ENCODE measurements at places on chromosomes 3 and 15.
A peak's percentile ranks its signal among the peaks of the same experiment; 100 is the strongest.

DNA sequence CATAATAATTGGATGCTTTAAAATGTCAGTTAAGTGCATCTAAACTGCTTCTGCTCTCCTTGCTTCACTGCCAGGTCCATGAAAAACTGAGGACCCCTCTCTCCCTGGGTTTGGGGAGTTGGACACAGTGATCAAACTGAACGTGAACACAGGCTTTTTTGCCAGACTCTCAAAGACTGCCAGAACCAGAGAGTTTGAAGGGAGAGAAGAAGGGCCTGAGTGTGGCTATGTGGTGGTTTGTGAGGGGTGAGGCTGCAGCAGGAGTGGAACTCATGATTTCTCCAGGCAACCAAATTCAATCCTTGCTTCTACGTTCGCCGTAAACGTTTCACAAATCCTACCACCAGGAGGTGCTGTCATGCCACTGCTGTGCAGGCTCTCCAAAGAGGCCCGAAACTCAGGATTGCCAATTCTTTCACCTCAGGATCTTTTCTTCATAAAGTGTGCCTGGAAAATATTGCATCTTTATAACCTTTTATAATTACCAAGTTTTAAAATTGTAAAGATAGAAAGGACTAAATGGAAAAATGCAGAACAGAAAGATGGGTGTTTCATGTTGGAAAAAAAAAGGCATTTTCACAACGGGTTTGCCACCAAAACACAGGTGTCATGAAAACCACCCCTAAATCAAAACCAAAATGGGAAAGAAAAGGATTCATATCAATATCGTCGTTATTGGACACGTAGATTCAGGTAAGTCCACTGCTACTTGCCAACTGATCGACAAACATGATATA, 19.7 kb downstream of the TM4SF4 start:
- DNase-seq: peak; percentile 75

DNA sequence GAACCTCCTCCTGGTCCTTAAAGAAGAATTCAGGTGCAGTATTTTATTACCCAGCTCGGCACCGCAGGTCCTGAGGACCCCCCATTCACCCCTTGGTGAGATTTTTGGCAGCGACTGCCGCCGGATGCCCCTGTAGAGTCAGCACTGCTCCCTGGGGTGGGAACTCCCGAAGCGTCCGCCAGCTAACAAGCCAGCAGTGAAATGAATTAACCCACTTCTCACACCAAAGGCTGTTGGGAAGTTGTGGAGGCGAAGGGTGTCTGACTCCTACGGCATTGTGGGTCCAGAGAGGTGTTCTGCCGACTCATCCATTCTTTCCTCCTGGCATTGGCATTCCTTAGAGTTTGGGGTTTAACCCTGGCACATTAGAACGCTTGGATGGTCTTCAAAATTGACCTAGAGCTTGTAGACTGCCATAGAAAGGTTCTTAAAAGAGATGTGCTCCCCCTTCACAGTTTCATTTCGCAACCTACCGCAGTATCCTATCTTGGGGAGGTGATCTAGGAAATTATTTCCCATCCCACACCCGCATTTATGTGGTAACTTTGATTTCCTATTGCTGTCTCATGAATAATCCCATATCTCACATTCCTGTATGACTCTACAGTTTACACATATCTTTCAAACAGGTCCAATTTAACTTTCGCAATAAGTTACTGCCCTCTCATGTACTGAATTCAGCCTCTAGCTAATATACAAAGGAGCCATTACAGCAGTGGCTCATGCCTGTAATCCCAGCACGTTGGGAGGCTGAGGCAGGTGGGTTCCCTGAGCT, 879 bp upstream of the EIF5A2 start:
- no peak for DNase-seq

- DNase-seq: no peak
Observed at GRCh38 chr3:195755791-195756676, 35.3 kb downstream of the MUC20 start.

DNA sequence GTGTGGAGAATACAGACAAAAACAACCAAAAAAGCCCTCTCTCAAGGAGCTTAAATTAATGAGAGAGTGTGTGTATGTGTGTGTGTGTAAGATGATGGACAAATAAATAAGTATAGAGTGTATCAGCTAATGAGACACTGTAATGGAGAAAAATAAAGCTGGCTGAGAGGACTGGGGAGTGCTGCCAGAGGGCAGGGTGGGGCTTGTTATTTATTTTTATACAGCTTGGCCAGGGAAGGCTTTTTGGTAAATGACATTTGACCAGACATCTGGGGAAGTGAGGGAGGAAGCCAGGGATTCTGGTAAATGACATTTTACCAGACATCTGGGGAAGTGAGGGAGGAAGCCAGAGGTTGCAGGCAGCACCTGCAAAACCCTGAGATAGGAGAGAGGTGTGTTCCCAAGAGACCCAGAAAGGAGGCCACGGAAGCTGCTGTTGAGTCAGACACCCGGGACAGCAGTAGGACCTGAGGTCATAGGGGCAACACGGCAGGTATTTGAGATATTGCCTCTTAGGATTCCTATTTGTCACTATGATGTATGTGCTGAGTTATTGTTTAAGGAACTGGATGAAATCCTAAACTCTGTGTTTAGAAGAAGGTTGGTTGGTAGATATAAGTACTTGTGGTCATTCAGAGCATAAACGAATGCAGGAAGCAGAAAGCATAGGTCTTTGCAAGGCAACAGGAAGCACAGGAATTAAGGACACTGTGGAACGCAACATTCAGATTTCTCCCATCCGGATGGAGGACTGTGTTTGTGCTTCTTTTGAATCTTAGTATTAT, 2.7 kb downstream of the SV2B start:
- no peak for DNase-seq

GRCh38 chr3:175297216-175297615, 438.1 kb downstream of the NAALADL2 start:
- DNase-seq: no peak

DNA sequence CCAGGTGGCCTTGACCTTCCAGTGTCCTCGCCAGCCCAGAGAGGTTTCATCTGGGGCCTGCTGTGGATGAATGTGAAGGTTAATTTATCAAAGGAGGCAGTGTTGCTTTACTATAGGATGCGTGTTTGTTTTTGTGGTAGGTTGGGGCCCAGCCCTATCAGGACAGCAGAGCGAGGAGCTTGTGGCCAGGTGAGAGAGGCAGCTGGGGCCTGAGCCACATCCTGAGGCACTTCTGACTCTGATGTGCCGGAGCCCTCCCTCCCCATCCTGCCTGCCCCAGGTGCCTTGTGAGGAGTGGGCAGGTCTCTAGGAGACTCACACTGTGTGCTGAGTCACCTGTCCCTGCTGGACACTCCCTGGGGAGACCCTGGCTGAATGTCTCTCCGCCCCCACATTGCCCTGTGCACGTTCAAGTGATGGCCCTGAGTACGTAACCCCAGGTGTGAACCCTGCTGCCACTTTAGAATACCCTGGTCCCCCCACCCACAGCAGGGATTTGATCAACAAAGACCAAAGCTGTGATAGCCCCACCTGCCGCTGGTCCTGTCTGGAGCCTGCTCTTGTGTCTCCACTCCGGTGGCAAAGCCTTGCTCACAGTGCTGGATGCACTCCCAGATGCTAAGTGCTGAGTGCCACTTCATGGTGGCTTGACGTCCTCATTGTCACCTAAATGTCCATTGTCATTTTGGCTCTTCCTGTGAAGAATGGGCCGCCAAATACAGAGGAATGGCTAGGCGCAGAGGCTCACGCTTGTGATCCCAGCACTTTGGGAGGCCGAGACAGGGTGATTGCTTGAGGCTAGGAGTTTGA, 16.0 kb downstream of the FBLN2 start:
- DNase-seq: no peak

DNA sequence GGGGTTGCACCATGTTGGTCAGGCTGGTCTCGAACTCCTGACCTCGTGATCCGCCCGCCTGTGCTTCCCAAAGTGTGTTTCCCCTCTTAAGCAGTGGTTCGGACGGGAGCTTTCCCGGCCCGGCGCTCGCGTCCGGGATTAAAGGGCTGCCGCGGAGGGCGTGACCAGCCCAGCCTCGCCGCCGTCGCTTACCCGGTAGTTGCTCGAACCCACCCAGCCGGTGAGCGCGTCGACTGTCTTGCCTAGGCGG, 513 bp downstream of the CLASP2 start:
- peak; percentile 68 for DNase-seq

DNA sequence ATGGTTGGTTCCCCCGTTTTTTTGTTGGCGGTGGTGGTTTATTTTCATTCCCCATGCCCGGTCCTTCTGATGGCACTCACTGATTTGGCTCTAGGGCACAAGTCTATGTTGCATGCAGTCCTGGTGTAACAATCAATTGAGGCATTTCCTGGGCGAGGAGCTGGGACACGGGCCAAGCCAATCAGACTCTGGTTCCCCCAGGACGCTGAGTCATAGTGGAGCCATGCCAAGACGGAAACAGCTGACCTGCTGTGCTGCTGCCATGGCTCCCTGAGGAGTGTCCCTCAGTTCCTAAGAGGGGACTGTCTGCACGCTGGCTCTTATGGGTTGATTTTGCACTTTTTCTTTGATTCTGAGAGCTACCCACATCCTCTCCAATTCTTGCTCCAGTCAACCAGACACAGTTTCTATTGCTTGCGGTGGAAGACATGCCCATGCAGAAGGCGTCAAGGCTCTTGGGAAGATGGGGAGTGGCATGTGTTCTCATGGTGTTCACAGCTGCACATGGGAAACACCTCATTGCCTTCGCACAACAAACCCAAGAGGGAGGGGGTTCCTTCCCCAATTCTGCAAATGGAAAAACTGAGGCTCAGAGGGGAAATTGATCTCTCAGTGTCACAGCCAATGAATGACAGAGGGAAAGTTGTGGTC, 28.3 kb upstream of the ALDH1L1 start:
- peak; percentile 93 for DNase-seq

DNA sequence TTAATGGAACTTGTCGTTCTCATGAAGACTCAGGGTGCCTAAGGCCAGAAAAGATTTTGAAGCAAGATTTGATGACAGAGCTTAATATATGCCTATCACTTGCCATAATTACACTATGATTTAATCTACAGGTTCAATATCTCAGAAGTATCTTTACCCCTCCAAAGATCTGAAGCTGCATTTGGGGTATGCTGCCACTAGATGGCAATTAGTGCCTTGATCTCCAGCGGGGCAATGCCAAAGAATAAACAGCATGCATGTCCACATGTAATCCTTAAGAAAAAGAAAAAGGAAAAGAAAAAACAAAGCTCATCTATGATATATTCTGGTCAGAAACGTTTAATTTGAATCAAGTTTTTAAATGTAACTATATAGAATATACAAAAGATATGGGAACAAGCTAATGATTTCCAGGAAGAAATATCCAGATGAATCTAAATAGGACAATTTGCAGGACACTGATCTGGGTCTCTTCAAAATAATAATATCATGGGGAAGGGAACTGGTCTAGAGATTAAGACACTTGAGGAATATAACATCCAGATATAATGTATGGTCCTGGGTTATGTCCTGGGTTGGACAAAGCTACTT, 55.0 kb upstream of the SOX14 start:
- no peak for DNase-seq

DNA sequence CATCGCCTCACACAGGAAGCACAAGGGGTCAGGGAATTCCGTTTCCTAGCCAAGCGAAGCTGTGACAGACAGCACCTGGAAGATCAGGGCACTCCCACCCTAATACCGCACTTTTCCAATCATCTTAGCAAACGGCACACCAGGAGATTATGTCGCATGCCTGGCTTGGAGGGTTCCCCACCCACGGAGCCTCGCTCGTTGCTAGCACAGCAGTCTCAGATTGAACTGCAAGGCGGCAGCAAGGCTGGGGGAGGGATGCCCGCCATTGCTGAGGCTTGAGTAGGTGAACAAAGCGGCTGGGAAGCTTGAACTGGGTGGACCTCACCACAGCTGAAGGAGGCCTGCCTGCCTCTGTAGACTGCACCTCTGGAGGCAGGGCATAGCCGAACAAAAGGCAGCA, 384.8 kb downstream of the CNTN6 start:
- no peak for DNase-seq

- peak; percentile 16 for DNase-seq
Observed at GRCh38 chr3:168847291-168847883, 751.7 kb upstream of the GOLIM4 start.

- no peak for DNase-seq
Observed at GRCh38 chr3:196645897-196646665, 6.6 kb downstream of the NRROS start.

- DNase-seq: no peak
Observed at GRCh38 chr3:154126651-154127050, 5.5 kb downstream of the ARHGEF26 start.

DNA sequence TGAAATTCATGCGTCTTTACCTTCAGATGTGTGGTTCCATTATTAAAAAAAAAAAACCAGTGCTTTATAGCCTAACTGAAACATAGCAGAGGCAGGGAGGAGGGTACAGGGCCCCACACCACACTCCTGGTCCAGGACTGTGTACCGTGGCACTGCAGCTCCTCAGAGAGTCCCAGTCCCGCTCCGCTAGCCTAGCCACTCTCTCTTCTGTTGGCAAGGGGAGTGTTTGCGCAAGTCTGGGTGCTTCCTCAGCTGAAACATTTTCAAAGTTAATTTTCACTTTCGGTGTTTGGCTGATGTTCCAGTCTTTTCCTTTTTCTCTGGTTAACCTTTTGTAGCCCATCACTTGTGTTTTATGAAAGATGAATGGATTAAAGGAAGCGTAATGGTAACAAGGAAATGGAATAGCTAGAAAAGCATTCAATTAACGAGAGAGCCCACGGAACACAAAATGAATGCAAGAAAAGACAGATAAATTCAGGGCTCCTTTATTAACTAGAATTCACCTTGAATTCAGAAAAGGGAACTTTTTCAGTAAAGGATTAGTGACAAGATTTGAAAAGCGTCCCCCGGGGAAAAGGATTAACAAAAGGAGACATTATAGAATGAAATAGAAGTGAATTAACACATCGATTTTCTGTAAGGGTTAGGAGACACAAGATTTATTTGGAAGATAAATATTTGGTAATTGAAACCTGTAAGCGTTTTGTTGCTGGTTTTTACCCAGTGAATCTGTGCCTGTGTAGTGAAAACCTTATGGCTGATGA, 177.0 kb downstream of the CACNA2D3 start:
- no peak for DNase-seq

DNA sequence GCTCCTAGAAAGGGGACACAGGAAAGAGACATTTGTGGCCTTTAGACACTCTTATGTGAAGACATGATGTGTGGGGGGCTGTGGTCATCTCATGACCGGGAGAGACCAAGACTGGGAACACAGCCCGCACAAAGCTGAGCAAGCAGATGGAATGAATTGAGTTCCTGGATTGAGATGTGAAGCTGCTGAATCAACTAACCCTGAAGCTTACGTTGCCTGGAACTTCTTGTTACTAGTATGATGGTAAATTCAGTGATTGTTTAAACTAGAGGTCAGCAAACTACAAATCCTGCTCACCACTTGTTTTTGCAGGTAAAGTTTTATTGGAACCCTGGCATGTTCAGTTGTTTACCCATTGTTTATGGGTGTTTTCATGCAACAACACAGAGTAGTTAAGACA, 83.4 kb upstream of the BHLHE40 start:
- no peak for DNase-seq

DNA sequence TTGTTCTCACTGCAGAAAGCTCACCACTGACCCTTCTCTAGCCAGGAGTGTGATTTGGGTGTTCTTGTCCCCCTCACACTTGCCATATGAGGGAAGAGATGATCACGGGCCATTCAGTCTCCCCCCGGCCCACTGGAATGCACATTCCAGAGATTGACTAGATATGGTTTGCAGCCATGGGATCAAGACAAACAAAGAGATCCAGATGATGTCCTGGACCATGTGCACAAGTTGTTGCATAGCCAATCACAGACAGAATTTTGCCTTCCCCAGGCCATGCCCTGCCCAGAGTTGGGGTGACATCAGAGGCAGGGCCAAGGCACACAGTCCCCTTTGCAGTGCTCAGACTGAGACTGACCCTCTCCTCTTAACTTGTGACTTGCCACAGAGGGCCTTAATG, 14.8 kb downstream of the MUC13 start:
- no peak for DNase-seq

GRCh38 chr3:122956693-122957455, 70.7 kb downstream of the SEMA5B start:
- DNase-seq: no peak

GRCh38 chr15:75129788-75130187, 71.9 kb upstream of the C15orf39 start:
- DNase-seq: no peak
